HFFc6 (cell line): ENCODE measurements at places on chromosomes 16 and 17.

DNA sequence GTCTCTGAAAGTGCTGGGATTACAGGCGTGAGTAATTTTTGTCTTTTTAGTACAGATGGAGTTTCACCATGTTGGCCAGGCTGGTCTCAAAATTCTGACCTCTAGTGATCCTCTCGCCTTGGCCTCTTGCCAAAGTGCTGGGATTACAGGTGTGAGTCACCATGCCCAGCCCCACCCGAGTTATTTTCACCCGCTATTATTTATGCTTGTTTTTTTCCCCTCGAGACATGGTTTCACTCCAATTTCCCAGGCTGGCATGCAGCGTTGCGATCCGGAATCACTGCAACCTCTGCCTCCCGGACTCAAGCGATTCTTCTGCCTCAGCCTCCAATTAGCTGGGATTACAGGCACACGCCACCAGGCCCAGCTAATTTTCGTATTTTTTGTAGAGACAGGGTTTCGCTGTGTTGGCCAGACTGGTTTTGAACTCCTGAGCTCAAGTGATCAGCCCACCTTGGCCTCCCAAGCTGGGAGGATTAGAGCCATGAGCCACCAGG, 9.2 kb downstream of the RPL23 start:
- DNase-seq: peak; percentile 41

- no peak for DNase-seq
Measured at GRCh38 chr16:23040246-23040645, 109.0 kb downstream of the USP31 start.

DNA sequence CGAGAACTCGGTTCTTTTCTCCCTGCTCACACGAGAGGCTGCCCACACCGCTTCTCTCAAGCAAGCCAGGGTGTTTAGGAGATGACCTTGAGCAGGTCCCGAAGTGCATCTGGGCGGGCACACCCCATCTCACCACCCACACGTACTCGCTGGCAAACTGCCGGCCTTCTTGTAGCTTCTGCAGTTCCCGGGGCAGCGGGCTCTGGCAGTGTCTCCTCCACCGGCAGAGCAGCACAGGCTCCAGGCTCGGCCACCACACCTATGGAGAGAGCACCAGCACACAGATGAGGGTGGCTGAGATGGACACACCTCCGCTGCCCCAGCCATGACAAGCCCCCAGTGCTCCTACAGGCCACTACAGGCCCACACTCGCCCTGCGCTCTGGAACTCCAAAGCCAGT, 23.5 kb downstream of the ZNF276 start:
- no peak for DNase-seq

DNA sequence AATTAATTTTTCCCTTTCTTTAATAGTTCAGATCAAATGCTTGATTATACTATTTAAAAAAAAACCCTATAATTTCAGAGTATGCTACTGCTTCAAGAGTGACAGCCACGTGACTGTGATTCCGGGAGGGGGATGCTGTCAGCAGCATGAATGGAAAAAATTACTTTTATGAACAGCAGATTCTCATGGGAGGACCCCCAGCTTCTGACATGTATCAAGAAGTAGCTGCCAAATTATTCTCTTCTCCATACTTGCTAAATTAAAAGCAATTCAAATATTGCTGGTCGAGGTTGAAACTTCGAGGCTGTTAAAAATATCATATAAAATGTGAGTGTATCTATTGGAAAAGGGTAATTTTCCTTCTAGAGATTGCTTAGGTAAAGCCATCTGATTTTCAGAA, 95.0 kb downstream of the HS3ST4 start:
- DNase-seq: no peak

DNA sequence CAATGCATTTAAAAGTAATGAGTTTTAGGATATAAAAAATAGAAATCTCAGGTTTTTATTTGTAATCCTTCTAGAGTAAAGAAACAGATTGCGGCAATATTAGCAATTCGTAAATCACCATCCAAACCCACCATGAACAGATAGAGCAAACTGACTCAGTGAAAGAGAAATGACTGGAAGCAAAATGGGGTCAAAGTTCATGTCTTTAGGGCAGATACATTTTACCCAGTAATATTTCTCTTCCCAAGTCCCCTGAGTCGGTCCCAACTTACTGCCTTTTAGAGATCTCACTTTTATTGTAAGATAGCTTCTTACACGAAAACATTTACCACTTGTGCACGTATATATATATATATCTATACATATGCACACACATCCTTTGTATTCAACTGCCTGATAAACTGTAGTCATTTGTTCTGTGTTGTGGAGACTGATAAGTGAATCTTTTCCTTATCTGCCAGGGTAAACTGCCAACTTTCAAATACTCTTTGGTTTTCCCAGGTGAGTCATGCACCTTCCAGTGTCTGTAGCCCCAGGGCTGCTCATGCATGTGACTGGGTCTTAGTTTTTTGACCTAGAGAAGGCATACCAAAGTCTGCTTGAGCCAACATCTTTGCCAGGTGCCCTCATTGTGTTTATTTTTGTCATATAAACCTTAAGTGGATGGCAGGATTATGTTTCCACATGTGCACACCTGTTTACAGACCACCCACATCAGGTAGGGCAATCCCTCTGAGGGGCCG, 7.8 kb upstream of the IRF8 start:
- peak; percentile 3 for DNase-seq

GRCh38 chr16:1034230-1035065, 38.1 kb upstream of the SSTR5 start:
- DNase-seq: no peak

- no peak for DNase-seq
Measured at GRCh38 chr16:77789085-77790008, 983 bp downstream of the VAT1L start.

- DNase-seq: no peak
Measured at GRCh38 chr17:31528291-31528874, 136.9 kb downstream of the RAB11FIP4 start.

- no peak for DNase-seq
Measured at GRCh38 chr16:6969594-6969993, 363.1 kb upstream of the RBFOX1 start.

GRCh38 chr16:49274591-49274990, 7.0 kb downstream of the CBLN1 start:
- DNase-seq: no peak

- DNase-seq: no peak
Measured at GRCh38 chr16:26614237-26614841, 452.4 kb upstream of the C16orf82 start.

GRCh38 chr16:69087161-69087581, 18.3 kb upstream of the HAS3 start:
- DNase-seq: no peak

DNA sequence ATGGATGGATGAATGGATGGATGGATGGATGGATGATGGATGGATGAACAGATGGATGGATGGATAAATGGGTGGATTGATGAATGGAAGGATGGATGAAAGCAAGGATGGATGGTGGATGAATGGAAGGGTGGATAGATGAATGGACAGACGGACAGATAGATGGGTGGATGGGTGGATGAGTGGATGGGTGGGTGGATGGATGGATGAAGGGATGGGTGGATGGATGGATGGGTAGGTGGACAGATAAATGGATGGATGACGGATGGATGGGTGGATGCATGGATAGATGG, 14.9 kb downstream of the SRL start:
- no peak for DNase-seq

- DNase-seq: no peak
Measured at GRCh38 chr16:80536238-80536637, 4.6 kb upstream of the DYNLRB2 start.

DNA sequence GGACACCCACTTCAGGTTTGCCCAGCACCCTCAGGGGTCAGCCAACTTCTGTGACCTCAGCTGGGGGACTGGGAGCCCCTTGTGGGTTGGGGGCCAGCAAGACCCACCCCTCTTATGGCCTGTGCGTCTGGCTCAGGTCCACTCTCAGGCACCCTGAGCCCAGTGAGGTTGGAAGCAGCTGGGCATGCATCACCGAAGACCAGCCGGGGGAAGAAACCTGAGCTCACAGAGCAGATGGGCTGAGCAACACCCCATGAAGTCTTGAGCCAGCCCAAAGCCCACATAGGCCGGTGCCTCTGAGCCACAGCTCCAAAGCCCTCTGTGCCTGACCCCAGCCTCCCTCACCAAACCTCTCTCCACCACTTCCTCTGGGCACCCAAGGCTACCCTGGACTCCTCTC, 166.7 kb downstream of the RBFOX3 start:
- DNase-seq: no peak

GRCh38 chr17:73785496-73785895, 141.3 kb upstream of the SDK2 start:
- no peak for DNase-seq

GRCh38 chr16:85610446-85611193, 2.5 kb upstream of the GSE1 start:
- DNase-seq: peak; percentile 83

DNA sequence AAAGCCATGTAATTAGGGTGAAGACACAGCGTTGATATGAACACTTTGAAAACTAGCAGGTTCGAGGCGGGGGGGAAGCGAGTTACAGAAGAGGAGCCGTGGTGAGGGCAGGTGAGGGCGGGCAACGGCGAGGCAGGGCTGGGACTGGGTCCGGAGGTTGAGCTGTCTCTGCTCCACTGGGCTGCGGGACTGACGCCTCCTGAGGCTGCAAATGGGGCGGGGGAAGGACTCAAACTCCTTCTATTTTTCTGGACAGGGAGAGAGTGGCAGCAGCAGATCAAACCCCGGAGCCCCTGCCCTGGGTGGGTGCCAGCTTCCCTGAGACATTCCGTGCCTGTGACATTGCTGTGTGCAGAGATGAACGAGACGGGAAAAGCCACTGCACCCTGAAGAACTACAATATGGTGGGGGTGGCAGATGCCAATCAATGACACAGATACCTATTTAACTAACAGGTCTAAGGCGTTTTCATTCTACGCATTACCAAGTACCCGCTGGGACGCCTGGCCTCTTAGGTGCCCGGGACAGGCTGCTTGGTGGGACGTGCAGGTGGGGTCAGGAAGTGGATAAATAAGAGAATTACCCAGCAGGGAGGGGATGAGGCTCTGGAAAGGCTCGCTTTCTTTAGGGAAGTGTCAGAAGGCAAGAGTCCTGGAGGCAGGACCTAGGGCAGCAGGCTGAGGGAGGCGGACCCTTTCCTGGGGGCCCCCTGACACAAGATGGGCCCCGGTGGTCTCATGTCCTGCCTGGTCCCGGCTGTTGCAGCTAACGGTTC, 30.4 kb downstream of the RPH3AL start:
- DNase-seq: no peak

GRCh38 chr17:55717898-55718735, 4.5 kb downstream of the TMEM100 start:
- peak; percentile 52 for DNase-seq

GRCh38 chr17:73072219-73072962, 20.1 kb downstream of the SLC39A11 start:
- DNase-seq: no peak
